NCI-H187 treated with DMSO at 0.1 percent for 48 hours (cell line): ENCODE measurements at places on chromosomes 7 and 10.

DNA sequence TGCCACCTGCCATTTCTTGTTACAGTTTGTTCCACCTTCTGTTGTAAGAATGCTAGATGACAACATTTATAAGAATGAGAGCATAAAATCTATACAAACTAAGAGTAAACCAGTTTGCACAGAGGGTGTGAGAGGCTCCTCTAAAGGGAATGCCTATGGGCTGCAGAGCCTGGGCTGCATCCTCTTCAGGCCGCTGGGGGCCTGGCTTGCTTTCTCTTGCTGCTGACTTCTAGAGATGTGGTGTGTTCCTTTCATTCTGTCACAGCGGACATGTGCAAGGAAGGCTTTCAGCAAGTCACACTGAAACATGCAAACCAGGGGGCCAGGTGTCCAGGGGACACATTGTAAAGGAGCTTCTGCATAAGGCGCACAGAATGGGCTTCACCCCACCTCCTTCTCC lies 7.1 kb upstream of the ATP6V1F start:
- DNase-seq = no peak

DNA sequence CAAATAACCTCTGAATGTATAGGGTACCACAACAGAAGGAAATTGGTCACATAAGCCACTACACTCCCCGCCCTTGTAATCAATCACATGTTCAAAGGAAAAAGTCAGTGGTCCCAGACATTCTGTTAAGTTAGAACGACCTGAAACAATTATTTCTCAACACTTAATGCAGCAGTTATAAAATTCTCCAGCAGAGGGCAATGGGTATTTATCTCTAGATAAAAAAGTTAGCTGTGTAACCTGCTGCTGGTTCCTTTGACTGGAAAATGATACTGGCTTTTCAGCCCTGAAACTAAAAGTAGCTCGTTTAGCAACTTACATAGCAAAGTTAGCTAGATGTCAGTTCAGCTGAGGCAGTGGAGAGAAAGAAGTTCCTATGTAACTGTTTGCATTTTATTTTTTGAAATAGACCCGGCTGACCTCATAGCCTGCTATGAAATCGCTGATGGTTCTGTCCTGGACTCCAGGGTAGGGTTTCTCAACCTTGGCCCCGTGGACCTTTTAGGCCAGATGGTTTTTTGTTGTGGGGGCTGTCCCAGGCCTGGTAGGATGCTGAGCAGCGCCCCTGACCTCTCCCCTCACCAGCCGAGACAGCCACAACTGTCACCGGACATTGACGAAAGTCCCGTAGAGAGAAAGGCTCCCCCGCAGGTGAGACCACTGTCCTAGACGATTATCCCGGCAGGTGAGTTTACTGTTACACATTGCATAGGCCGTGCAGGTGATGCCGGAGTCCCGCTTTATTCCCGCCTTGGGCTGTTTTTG lies 40.2 kb upstream of the PROSER2 start:
- DNase-seq = no peak

DNA sequence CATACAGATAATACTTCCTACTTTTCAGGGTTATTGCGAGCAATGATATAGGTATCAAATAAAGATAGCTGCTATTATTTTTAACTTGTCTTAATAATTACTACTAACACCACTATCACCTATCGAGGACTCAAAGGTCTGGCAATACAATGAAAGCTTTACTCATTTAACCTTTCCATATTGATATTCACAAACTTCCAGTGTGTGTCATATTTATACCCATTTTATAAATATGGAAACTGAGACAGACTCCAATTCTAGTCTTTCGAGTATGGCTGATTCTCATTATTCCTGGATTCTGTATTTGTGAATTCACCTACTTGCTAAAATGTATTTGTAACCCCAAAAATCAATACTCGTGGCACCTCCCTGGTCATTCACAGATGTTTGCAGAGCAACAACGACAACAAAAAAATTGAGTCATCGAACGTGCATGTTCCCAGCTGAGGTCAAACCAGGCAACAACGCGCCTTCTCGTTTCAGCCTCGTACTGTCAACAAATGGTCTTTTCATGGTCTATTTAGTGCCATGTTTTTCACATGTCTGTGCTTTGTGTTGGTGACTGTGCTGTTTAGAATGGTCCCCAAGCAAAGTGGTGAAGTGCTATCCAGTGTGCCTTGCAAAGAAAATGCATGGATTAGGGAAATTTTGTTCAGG lies 51.7 kb downstream of the SMURF1 start:
- DNase-seq = peak; percentile 64

DNA sequence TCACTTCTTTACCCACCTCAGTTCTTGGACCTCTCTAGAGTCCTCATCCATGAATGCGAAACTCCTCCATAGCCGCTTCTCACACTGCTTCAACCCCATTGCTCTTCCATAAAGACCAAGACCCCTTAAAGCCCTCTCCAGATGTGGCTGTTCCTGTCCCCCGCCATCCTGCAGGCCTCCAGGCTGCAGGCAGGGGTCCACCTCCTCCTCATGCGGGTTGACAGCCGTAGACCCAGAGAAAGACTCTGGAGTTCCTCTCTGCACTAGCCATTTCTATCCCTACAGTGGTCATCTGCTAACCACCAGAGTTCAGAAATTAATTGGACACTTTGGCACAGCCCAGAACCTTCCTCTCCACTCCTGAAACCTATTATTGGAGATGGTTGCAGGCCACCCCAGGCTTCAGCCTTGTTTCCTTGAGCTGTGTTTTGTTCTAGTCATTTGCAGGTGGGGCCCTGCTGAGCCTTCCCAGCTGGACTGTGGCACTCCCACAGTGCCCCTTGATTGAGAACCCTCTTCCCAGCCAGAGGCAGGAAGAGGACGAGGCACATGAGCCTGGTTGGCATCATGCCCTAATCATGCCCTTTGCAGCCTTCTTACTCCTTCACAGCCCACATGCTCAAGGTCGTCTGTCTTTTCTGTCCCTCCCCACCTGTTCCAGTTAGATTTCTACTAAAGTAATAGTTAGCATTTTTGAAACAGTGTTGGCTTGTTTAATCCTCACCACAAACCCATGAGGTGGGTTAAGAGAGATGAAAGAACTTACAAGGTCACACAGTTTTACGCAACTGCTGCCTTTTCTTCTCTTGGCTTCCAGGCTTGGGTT lies 23.9 kb downstream of the CUL1 start:
- DNase-seq = no peak

DNA sequence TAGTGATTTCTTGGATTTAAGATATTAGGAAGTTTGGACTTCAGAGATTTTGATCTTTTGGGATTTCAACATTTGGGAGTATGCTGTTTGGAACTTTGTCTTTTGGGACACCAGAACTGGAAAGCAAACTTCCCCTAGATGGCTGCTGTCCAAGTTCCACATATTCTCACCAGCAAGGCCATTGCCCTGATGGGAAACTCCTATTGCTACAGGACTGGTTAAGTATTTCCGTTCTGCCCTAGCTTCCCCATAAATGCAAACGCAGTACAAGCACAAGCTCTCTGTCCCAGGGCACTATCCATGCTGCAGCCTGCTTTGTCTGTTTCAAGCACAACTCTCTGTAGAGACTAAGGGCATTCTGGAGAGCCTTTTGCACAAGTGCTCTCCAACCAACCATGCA lies 79.3 kb upstream of the SLC25A13 start:
- no peak for DNase-seq

- no peak for DNase-seq
Observed at GRCh38 chr7:76394957-76395356, 14.5 kb downstream of the SSC4D start.

DNA sequence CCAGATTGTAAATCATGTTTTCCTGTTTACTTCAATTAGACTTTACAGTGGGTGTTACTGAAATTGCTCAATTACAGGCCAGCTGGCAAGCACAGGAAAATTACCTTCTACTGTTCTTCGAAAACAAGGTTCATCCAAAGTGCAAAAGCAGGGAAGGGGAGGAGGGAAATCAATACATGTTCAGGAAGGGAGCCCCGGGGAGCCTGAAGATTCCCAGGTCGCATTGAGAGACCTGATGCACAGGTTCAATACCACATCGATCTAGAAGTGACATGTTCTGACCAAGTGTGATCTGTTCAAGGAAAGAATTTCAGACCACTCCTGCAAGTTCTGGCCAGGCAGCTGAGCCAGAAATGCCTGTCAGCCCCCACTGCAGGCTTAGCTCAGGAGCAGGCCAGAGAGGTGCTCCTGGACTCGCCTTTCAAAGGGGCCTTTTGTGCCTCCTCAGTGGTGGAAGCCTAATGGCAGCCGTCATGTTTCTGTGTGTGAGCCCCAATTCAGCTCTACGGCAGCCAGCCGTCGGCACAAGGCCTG lies 35.9 kb downstream of the FAM53B start:
- no peak for DNase-seq

DNA sequence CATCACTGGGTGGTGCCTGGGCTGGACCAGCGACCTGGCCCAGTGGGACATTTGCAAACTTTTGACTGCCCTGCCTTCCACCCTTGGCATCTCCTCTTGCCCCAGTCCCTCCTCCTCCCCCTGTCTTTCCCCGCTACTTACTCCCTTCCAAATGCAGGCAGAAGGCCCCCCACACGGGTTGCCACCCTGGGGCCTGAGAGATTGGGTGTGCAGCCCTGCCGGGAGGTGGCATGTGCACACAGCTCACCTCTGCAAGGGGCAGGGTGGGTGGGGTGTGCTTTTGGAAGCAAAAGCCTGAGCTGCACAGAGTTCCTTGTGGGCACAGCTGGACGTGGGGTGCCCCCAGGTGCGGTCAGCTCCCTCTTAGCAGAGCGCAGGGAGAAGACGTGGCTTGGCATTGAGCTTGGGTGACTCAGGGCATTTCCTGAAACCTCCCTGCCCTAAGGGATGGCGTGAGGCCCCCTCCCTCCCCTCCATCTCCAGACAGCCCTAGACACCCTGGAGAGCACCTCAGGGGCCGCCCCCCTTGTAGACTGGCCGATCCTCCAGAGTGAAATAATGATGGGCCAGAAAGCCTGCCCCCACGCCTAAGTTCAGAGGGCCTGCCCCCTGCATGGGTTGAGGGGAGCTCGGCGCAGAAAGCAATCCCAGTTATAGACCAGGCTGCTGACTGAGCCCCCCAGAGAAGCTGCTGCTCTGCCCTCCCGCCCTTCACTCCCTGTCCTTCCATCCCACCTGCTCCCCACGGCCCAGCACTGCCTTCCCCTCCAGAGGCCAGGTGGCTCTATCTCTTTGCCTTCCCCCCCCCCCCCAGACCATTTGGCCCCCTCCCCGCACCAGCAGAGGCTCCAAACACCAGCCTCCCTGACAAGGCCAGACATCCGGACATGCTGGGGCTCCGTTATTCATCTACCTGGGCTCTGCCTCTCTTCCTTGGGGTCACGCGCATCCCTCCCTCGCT lies 2.3 kb upstream of the SHH start:
- no peak for DNase-seq

- DNase-seq = no peak
Observed at GRCh38 chr7:30683306-30683705, 1.1 kb upstream of the CRHR2 start.

DNA sequence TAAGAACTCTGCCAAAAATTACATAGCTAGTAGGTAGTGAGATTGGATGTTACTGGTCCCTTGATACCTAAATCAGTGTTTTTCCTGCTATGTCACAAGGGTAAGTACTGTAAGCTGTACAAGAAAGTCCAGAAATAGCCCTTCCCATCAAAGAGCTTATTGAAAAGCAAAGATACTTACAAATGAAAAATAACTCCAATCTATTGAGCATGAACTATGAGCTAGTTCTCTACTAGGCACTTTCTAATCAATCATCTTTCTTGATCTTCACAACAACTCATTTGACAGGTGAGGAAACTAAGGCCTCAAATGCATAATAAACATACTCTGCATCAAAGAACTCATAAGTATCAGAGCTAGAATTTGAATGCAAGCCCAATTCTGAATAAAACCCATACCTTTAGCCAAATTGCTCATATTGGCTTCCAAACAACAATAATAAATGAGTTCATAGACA lies 249.8 kb upstream of the TCF7L2 start:
- DNase-seq = no peak

DNA sequence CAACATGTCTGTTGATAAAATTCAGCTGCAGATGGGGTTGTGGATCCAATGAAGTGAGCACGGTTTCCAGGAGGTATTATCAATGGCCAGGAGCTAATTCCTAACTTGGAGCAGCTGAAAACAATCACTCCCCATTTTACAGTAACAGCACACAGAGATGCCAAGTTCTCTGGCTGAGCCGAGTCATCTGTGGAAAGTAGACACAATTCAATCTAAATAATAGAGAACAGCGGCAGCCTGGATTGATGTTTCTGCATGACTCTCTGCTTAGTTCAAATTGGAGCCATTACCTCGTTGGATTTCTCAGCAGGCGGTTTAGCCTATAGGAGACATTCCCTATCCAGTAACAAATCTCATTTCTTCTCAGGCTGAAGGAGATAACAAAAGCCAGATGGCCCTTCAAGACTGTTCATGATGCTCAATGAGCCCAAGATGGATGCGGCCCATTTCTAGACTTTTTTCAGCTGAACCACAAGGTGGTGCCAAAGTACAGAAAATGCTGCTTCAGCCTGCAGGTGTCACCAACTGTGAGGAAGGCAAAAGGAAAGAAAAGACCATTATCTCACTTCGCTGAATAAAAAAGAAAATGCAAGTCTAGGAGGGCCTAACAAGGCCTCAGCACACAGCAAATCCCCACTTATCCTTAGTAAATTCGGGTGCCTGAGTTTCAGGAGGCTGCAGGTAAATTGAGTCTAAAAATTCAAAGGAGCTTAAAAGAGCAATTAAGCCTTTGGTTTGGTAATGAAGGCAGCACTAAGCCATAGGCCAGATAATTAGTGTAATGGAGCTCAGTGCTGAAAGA lies 83.7 kb downstream of the SLC16A9 start:
- DNase-seq = no peak

- no peak for DNase-seq
Observed at GRCh38 chr7:108402865-108403264, 53.4 kb downstream of the NRCAM start.

- no peak for DNase-seq
Observed at GRCh38 chr7:15042285-15043065, 139.9 kb upstream of the DGKB start.
